CD4-positive, alpha-beta T cell treated with Interleukin-21 for 1 hour (primary cell): ENCODE measurements at places on chromosomes 2 and 18.

GRCh38 chr2:120111193-120111592 is 98.3 kb downstream of the EPB41L5 start:
- no peak for DNase-seq

- no peak for DNase-seq
Measured at GRCh38 chr2:33130544-33130943, 183.8 kb downstream of the LTBP1 start.

- no peak for DNase-seq
Measured at GRCh38 chr2:31580321-31581117, at the start of gene SRD5A2. TSS of gene SRD5A2 (minus strand) at chr2:31580938. CDS start at chr2:31580900, 38 bp downstream.

- DNase-seq, result no peak
Measured at GRCh38 chr2:238308177-238308576, 12.1 kb upstream of the TRAF3IP1 start.

DNA sequence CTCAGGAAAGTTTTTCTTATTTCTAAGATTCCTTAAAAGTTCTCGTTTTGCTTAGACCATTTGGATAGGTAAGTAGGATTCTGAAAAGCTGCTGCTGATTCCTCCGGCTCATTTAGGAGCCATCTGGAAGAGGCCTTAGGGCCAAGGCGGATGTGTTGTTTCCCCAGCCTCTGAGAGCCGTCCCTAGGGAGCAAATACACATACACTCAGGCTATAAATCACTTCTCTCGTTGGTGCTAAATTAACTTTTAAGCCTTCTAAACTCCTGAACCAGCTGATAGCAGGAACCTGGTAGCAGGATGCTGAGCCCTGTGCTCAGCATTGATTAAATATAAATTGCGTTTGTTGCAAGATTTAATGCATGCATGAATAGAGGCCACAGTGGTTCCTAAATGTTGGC is 109.8 kb downstream of the ADCYAP1 start:
- no peak for DNase-seq

- DNase-seq, result peak; percentile 13
Measured at GRCh38 chr2:235106874-235107639, 155.2 kb downstream of the SH3BP4 start.

DNA sequence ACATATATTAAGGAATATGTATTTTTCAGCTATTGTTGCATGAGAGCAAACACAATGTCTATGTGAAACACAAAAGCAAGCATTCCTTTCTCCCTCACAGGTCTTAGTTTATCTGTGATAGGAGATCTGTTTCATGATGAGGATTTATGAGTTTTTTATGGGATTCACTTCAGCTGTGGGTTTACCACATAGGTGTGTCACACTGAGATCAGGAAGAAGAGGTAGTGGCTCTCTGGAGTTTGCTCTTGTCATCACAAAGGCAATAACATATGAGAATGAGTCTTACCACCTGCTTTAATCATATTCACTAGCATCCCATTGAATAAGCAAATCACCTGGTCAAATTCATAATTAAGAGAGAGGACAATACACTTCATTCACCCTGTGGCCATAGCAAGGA is 960.3 kb upstream of the SLC39A10 start:
- no peak for DNase-seq

DNA sequence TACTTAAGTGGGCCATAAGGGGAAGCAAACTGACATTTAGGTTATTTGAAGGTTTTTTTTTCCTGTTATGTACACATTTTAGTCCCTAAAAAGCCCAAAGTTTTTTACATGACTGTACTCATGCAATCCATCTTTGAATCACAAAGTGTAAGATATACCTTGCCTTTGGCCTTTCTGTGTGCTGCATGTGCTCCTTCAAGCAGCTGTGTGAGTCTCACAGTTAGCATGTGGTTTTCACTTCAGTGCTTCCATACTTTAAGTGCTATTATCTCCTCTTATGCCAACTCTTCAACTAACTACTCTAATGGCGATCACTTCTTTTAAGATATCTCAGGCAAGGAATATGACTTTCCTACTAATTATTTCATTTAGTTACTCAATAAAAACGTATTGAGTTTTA is 597.1 kb upstream of the ACVR2A start:
- DNase-seq, result no peak

GRCh38 chr18:50642439-50642838 is 82.6 kb downstream of the MAPK4 start:
- DNase-seq, result no peak

DNA sequence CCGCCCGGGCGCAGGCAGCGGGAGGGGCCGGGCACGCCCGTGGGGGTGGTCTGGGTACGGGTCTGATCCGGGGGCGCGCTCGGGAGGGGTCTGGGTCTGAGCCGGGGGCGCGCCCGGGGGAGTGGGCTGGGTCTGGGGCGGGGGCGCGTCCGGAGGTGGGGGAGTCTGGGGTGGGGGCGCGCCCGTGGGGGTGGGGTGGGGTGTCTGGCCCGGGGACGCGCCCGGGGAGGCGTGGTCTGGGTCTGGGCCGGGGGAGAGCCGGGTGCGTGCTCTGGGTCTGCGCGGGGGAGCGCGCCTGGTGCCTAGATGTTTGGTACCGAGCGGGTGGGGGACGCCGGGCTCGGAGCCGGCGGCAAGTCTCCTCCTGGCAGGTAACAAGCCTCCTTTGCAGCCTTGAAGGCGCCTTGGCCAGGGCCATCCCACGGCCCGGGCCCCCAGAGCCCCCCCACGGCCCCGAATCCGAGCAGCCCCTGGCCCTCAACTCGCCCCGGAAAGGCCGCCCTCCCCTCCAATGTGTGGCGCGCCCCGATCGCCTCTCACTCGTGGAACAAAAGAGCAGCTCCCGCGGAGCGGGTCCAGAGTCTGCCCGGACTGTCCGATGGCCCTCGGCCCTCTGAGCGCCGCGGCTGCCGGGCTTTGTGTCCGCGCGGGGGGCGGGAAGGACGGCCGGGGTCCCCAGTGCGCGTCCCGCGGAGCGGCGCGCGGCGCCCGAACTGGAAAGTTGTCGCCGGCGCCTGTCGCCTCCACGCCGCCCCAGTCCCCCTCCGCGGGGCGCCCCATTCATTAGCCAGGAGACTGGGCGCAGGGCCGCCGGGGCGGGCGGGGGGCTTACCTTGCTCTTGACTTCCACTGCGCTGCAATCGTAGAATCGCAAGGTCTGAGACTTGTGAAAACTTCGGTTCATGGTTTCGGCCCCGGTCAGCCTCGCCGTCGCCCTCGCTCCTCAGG is 595 bp downstream of the PARD6G start:
- peak; percentile 11 for DNase-seq

DNA sequence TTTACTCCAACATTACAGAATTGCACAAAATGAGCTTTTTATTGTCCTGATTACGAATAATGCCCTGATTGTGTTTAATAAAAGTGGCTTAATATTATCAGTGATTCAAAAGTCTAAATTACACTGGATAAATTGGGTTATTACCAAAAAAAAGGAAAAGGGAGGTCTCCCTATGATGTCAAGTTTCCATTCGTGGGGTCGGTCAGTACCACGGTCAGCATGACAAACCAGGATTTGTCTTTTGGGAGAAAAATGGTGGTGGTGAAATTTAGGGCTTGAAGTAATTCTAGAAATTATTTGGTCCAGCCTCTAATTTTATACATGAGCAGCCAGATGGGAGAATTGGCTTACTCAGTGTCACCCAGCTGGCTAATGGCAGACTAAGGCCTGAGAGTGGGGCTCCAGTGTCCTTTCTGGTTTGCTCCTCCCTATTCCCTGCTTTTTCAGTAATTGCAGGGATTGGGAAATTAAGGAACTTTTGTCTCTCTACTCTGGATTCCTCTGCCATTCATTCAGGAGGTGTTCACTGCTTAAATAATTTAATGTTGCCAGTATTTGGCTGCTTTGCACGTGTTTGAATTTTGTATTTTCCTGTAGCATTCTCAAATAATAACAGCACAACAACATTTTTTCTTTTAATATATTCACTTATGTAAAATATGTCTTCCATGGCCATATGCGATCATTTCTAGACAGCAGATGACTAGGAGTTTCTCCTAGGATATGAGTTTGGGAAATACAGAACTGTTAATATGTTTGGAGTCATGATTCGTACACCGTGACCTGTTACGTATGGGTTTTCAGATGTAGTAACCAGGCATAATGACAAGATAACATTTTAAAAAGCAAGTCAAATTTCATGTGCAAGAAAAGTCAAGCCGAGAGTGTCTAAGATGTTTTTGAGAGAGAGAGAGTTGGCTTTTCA is 128.9 kb upstream of the NOSTRIN start:
- no peak for DNase-seq

DNA sequence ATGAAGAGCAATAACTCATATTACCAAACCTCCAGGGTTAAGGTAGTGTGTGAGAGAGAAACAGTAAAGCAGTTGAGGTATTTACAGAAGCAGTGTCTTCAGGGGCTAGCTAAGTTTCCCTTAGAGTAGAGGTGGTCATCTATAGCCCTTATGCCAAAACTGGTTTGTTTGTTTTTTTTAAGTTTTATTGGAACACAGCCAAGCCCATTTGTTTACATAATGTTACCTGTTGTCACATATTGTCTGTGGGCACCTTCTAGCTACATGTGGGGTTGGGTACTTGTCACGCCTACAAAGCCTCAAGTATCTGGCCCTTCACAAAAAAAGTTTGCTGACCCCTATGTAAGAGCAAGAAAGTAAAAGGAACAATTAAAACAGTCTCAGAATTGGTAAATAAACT is 39.4 kb downstream of the ACTR2 start:
- no peak for DNase-seq

- no peak for DNase-seq
Measured at GRCh38 chr2:204268971-204269370, 276.3 kb upstream of the PARD3B start.

DNA sequence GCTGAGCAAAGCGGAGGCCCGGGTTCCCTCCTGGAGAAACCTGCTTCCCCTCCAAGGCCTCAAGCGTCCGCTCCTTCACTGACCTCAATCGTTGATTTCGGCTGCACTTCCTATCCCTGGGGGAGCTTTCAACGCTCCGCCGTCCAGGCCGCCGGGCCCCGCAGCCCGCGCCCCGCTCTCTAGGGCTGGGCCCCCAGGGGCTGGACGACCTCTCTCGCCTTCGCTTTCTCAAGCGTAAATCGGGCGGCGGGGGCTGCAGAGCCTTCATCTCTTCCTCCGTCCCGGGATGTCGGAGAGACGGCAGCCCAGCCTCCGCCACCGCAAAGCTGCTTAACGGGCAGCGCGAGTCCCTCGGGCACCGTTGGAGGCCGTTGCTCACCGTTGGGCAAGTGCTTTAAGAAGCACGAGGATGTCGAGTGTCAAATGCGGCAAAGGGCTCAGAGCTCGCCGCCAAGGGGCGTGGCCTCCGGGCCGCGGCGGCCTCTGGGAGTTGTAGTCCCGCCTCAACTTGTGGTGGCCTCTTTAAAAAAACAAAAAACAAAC is 8.5 kb downstream of the HES6 start:
- peak; percentile 82 for DNase-seq

GRCh38 chr2:234556848-234557573 is 60.1 kb upstream of the ARL4C start:
- DNase-seq, result no peak
